ENCODE measurements at places on chromosomes 1 and 21. TPM values are rescaled to one million over a fixed set of nuclear protein-coding genes. Genes with fewer than 3 reads are reported as not detected.
A peak's percentile ranks its signal among the peaks of the same experiment; 100 is the strongest.

- peak; percentile 48 for DNase-seq
Measured at GRCh38 chr1:40153073-40153770, 8.0 kb upstream of the RLF start.

- DNase-seq = no peak
Measured at GRCh38 chr1:75438355-75438754, 172.6 kb downstream of the SLC44A5 start.

TEDDM1 gene
- not detected for polyA plus RNA-seq

JMJD4 gene
- polyA plus RNA-seq = 18.8 TPM
